ENCODE measurements at places on chromosomes 16 and 17. TPM values are rescaled to one million over a fixed set of nuclear protein-coding genes. Genes with fewer than 3 reads are reported as not detected.

Gene HSPB9
- total RNA-seq = not detected

Gene RASD1
- total RNA-seq = 0.33 TPM

- DNase-seq = no peak
- no peaks in the 10 kb centered on the region for H3K36me3 ChIP-seq
- no peak overlapping the region for H3K4me3 ChIP-seq
- no peak overlapping the region for H3K27ac ChIP-seq
These were observed 673.4 kb upstream of the KIF2B start for GRCh38 chr17:53149316-53149715.

Gene SLC4A1
- not detected for total RNA-seq

Gene MNT
- 13.9 TPM for total RNA-seq

GRCh38 chr17:4764595-4764994 is 7.1 kb upstream of the TM4SF5 start:
- no peak overlapping the region for H3K4me3 ChIP-seq
- no peaks in the 10 kb centered on the region for H3K36me3 ChIP-seq
- peaks cover 8% of the 10 kb centered on the region for H3K27me3 ChIP-seq
- H3K4me1 ChIP-seq = no peaks in the 10 kb centered on the region
- no peak overlapping the region for H3K27ac ChIP-seq

Gene PRSS8
- total RNA-seq = not detected

GRCh38 chr16:74372369-74372768 is 3.7 kb upstream of the NPIPB15 start:
- DNase-seq = no peak
- H3K4me1 ChIP-seq = peaks cover 1% of the 10 kb centered on the region
- H3K27ac ChIP-seq = no peak overlapping the region
- no peaks in the 10 kb centered on the region for H3K27me3 ChIP-seq

GRCh38 chr17:63082273-63082861 is 116.3 kb downstream of the TANC2 start:
- H3K36me3 ChIP-seq = no peaks in the 10 kb centered on the region
- H3K4me3 ChIP-seq = no peak overlapping the region
- no peaks in the 10 kb centered on the region for H3K27me3 ChIP-seq
- H3K27ac ChIP-seq = no peak overlapping the region
- H3K4me1 ChIP-seq = no peaks in the 10 kb centered on the region

DNA sequence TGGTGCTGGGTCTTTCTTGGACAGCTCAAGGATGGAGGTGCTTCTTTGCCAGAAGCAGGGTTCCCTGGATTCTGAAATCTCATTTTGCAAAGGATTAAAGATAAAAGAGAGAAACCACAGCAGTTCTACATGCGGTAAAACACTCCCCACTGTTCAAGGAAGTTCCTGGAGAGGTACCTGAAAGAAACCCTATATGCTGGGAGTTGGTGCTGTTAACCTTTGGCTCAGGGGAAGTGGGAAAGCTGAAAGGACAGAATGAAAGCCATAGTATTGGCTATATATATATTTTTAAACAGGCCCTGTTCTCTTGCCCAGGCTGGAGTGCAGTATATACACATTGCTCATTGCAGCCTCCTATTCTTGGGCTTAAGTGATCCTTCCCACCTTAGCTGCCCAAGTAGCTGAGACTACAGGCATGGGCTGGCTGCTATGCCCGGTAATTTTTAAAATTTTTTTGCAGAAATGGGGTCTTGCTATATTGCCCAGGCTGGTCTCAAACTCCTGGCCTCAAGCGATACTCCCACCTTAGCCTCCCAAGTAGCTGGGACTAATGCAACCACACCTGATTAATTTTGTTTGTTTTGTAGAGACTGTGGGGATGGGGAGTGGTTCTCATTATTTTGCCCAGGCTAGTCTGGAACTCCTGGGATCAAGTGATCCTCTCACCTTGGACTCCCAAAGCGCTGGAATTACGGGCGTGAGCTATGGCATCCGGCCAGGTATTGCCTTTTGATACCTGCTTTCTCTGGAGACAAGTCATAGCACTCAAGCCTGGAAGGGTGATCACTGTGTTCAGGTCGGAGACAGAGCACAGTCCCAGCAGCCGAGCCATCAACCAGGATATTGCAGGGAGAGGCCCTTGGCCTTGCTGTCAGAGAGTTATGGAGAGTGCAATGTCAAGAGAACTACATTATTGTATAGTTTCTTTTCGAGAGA is 55.2 kb downstream of the MSI2 start:
- no peak overlapping the region for H3K4me3 ChIP-seq
- no peak overlapping the region for H3K27ac ChIP-seq
- peaks cover 10% of the 10 kb centered on the region for H3K36me3 ChIP-seq
- DNase-seq = no peak
- H3K4me1 ChIP-seq = no peaks in the 10 kb centered on the region
- H3K27me3 ChIP-seq = no peaks in the 10 kb centered on the region

Gene CETP
- not detected for total RNA-seq

DNA sequence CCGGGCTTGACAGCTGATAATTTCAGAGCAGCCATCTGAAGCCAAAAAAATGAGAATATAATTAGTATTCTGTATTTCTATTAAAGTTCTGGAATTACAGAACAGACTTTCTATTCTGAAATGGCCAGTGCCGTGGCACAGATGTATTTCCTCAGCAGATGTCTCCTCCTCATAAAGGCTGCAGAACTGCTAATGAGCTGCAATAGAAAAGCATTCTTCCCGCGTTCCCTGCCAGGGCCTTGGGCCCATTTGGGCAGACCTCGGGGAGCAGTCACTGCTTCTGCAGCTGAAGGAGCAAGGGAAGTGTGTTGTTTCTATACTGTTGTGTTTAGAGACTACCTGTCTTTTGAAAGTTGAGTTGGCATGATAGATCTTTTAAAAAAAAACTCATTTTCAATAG is 152.6 kb upstream of the CACNG5 start:
- no peaks in the 10 kb centered on the region for H3K27me3 ChIP-seq
- peaks cover 23% of the 10 kb centered on the region for H3K36me3 ChIP-seq
- peaks cover 20% of the 10 kb centered on the region for H3K4me1 ChIP-seq
- DNase-seq = no peak
- no peak overlapping the region for H3K4me3 ChIP-seq
- H3K27ac ChIP-seq = no peak overlapping the region

DNA sequence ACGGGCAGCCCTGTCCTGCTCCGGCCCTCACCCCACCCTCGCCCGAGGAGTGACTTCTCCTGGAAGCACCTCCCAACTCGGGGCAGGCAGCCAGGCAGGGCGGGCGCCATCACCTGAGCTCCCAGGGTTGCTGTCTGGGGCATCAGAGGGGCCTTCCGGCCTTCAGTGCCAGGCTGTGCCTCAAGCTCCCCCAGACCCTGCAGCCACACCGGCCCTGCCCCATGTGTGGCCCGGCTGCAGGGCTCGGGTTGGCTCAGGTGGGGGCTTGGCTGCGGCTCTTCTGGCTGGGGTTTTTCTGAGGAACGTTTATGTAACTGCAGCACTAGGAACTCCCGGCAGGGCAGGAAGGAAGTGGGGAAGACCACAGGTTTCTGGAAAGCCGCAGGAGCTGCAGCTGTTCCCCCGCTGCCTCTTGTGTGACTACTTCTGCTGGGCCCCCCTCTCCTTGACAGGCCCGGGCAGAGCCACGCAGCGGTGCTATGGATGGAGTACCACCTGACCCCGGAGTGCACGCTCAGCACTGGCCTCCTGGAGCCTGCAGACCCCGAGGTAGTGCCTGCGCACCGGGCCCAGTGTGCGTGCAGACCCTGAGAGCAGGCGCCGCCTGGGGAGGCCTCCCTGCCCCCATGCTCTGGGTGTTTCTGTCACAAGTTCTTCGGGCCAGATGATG is 45.6 kb downstream of the PRMT7 start:
- peak; percentile 85 for DNase-seq
- H3K27ac ChIP-seq = no peak overlapping the region
- no peaks in the 10 kb centered on the region for H3K27me3 ChIP-seq
- H3K36me3 ChIP-seq = peaks cover 36% of the 10 kb centered on the region
- no peak overlapping the region for H3K4me3 ChIP-seq

Gene EPX
- total RNA-seq = not detected

DNA sequence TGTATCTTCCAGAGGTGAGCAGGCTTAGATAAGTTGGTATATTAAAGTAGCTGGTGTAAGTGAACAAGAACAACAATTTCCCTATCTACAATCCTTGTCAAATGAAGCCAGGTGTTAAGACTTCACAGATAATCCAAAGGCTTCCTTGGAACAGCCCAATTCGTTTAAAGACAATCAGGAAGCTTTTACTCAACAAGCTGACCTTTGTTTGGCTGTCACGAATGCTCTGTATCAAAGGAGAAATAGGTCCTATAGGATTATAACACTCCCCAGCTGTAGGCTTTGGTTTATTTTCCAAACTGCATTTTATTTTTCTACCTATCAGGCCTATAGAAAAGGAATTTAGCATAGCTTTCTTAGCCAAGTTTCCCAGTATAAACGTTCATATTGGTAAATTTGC is 766.5 kb upstream of the GOT2 start:
- H3K4me3 ChIP-seq = no peak overlapping the region
- no peaks in the 10 kb centered on the region for H3K36me3 ChIP-seq
- H3K4me1 ChIP-seq = no peaks in the 10 kb centered on the region
- no peak overlapping the region for H3K27ac ChIP-seq
- no peaks in the 10 kb centered on the region for H3K27me3 ChIP-seq

Gene ABCC12
- total RNA-seq = not detected

Gene HSD17B1
- 0.44 TPM for total RNA-seq

Gene TBX4
- not detected for total RNA-seq

DNA sequence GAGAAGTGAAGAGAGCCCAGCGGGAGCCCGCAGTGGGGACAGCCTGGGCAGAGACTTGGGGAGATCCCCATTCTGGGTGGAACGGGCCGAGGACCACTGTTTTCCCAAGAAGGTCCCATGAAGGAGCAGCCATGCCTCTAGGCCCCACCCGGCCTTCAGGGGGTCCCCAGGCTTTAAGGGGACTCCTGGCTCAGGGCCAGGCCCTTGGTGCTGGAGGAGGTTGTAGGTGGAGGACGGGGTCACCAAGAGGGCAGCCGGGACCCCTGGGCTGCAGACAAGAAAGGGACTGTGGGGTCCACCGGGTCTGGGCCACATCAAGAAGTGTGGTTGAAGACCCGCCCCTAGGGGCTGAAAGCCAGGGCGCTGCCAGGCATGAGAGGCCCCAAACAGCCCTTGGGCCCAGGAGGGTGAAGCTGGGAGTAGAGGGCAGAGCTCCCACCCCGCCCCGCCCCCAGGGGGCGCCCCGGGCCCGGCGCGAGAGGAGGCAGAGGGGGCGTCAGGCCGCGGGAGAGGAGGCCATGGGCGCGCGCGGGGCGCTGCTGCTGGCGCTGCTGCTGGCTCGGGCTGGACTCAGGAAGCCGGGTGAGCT is at the start of gene PRSS21:
PRSS21 (plus strand) TSS at position 487 of the 589 bp plus-strand sequence; CDS start at position 519, 32 bp downstream.
- no peak within 1 kb of the TSS for H3K27ac ChIP-seq
- DNase-seq = peak; percentile 40
- no peaks in the 10 kb centered on the region for H3K36me3 ChIP-seq
- peaks cover 2% of the 10 kb centered on the region for H3K27me3 ChIP-seq
- H3K4me1 ChIP-seq = no peaks in the 10 kb centered on the region

GRCh38 chr17:71142333-71142732 is 973.0 kb downstream of the KCNJ2 start:
- H3K27me3 ChIP-seq = no peaks in the 10 kb centered on the region
- no peaks in the 10 kb centered on the region for H3K36me3 ChIP-seq
- DNase-seq = no peak
- no peak overlapping the region for H3K27ac ChIP-seq

Gene ASGR1
- total RNA-seq = 1.2 TPM

DNA sequence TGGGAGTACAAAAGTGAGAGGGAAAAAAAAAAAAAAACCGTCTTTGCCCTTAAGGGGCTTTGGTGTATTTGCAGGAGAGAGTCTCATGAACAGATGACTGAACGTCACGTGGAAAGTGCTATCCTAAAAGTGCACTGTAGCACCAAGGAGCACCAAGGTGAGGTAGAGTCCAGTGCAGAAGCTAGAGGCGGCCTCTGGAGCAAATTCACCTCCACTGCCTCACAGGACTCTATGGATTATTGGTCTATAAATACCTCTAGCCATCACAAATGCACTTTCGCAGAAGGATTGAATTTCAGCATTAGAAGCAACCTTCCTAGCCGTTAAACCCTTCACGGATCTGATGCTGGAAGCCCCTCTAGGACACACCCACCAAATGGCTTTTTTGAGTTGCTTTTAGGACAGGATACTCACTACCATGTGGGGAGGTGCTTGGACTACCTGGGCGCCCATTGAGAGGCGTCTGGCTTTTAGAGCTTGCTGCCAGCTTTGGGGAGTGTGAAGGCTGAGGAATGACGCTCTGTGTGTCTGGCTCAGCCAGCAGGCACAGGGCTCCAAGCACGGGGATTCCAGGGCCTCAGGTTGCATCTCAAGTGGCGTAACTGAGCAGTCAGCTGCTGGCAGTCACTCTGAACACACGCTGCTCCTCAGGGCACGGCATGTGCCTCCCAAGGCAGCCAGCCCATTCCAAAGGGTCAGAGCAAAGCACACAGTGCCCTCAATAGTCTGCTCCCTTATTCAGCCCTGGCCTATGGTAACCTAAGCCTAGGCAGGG is 52.7 kb downstream of the CDRT4 start:
- H3K27me3 ChIP-seq = no peaks in the 10 kb centered on the region
- H3K4me3 ChIP-seq = no peak overlapping the region
- no peak for DNase-seq
- H3K36me3 ChIP-seq = no peaks in the 10 kb centered on the region
- no peaks in the 10 kb centered on the region for H3K4me1 ChIP-seq

GRCh38 chr16:24515186-24515585 is 24.2 kb upstream of the RBBP6 start:
- DNase-seq = no peak
- peaks cover 5% of the 10 kb centered on the region for H3K4me1 ChIP-seq
- no peak overlapping the region for H3K4me3 ChIP-seq
- no peak overlapping the region for H3K27ac ChIP-seq
- no peaks in the 10 kb centered on the region for H3K36me3 ChIP-seq
- peaks cover 3% of the 10 kb centered on the region for H3K27me3 ChIP-seq

All from activated CD4-positive, alpha-beta memory T cell treated with anti-CD3 and anti-CD28 coated beads for 36 hours (primary cell).